ENCODE measurements at places on chromosomes 16 and 17.

- no peak for DNase-seq
Observed at GRCh38 chr16:78878570-78878969, 722.0 kb downstream of the MAF start.

DNA sequence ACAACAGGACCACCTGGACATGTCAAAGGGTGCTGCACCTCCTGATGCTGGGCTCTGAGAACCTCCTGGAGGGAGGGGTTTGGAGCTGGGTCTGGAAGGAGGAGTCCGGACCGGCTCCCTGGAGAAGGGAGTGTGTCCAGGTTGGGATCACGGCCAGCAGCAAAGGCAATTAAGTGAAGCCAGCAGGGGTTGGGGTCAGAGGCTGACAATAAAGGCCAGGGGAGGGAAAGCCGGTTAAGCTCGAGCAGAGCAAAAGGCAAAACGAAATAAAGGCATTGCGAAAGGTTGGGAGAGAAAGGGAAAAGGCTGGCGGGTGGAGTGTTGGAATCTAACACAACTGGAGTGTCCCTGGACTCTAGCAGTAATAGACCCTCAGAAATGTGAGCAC, 992 bp upstream of the CACNG4 start:
- DNase-seq = no peak

DNA sequence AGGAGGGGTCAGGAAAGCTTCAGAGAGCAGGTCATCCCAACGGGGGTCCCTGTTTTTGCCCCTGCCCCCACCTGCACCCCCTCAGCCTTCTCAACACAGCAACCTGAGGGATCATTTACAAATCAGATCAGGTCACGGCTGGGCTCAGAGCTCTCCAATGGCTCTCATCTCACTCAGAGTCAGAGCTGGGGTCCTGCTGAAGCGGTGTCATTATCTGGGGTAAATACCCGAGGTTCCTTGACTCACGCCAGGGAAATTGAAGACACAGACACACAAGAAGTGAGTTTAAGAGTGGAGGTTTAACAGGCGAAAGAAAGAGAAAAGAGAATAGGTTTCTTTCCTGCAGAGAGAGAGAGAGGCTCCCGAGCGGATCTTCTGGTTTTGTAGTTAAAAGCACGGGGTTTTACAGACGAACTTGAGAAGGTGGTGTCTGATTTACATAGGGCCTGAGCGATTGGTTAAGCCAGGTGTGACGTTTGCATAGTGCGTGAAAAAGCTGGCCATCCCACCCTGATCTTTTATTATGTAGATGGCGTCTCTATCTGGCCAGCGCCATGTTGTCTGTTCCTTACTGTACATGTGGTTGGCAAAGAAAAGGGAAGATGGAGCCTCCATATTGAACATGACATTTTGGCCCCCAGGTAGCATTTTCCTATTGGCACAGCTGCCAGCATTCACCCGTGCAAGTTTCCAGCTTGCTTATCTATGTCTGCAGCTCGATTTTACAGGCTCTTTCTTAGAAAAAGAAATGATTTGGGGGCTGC, 51.4 kb downstream of the WSB1 start:
- DNase-seq = no peak

DNA sequence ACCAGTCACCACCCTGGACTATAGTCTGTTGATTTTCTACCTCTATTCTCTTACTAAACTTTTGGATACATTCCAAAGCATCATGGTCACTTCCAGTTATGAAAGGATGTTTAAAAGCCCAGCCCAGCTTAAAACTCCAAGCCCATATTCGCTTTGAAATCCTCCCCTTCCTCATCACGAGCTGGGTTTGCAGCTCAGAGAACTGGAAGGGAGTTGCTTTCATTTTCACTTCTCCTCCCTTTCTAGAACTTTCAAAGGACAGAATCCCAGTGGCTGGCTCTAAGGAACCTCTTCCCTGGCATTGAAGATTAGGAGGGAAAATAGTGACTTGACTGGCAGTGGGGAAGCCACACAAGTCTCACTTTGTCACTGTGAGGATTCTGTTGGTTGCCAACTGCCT, 100.1 kb upstream of the DYNLRB2 start:
- no peak for DNase-seq

GRCh38 chr16:50522324-50522723, 25.9 kb upstream of the NKD1 start:
- DNase-seq = no peak

- DNase-seq = no peak
Observed at GRCh38 chr16:76900285-76901263, 290.4 kb upstream of the MON1B start.

GRCh38 chr17:62162898-62163297, 97.8 kb upstream of the MED13 start:
- no peak for DNase-seq

DNA sequence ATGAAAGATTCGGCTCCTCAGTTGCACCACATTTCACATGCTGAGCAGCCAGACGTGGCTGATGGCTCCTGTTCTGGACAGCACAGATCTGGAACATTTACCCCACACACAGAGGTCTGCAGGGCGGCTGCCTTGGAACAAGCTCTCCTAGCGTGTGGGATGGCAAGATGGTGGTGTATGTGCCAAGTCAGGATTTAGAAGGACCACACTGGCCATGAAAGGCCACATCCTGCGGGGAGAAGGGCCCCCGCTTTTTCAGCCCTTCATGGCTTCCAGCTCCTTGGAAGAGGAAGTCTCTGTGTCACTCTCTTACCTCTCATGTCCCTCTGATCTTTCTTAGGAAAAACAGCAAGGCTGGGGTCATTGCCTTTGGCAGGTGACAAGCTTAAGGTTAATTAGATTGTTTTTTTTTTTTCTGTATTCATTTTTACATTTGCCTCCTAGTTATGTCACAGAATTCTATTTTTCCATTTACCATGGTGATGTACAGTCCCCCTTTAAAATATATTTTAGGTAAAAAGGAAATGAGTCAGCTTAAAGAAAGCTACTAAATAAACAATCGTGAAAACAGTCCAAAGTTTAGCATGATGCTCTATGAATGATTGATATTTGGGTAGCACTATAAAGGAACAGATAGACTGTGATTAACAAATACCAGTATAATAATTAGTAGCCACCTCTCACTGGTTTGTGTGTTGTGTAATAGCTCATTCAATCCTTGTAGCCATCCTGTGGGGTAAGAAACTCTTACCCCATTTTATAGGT, 396.6 kb downstream of the CPPED1 start:
- DNase-seq = no peak

DNA sequence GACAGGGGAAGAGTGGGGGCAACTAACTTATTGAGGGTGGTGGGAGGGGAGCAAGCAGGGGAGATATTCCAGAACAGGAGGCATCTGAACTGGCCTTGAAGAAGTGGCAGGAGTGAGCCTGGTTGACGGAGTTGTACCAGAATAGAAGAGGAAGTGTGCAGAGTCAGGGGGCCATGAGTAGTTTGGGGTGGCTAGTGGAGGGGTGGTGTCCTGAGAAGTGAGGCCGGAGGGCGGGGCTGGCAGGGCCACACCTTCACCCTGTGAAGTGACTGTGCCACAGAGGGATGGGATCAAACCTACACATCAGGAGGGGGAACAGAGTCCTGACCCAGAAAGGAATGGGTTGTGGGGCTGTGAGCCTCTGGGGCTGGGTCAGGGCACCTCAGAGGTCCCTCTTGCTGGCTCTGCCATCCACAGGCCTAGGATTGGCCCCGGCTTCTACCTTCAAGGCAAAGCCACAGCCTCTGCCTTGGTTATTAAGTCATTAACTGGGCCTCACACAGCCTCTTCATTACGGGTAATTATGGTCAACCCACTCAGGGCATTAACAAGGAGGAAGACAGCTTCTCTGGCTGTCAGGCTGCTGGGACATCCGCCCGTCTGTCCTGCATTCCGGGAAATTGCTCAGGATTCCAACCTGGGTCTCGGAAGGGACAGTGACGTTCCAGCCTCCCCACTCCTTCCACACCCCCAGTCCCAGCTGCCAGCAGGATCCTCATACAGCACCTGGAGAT, 12.7 kb downstream of the SPNS2 start:
- DNase-seq = no peak

DNA sequence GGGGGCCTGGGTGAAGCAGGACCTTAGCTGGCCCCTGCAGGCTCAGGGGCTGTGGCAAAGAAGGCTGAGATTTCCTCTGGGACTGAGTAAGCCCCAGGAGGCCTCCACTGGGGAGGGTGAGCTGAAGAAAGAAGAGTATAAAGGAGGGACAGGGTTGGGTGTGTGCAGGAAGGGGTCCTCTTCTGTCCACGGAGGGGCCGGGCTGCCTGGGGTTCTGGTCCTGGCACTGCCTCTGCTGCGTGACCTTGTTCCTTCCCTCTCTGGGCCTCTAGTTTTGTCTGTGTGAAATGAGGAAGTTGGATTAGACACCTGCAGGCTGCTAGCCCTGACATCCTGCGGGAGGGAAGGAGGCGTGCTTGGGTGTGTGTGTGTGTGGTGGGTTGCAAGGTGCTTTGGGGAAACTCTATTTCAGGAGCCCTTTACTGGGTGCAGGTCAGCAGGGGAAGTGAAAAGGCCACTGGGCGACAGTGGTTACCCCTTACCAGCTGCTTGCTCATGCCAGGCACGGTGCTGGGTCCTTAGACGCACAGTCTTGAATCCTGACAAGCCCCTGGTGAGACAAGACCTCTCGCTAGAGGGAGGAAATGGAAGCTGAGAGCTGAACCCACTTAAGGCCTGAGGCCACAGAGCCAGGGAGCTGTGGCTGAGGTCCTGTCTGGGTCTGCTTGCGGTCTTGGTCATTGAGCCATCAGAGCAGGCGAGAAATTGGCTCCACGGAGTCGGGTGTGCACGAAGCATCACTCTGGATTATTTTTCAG, 60.7 kb downstream of the OR1D5 start:
- DNase-seq = no peak

DNA sequence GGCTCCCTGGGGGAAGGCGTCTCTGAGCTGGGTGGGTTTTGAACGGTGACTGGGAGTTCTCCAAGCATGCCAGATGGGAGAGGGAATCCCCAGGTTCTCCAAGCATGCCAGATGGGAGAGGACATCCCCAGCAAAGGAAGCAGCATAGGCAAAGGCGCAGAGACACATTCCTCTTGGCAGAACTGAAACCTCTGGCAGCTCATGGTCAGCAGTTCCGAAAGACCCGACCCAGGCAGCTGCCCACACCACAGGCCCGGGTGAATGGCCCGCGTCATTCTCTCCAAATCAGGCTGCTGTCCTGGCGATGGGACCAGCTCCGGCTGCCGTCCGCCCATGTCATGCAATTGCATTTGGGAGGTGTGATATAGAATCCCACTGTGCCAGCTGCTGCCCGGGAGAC, 8.0 kb downstream of the ZNF469 start:
- DNase-seq = no peak

GRCh38 chr16:46774743-46775177, 26.6 kb upstream of the MYLK3 start:
- DNase-seq = no peak

DNA sequence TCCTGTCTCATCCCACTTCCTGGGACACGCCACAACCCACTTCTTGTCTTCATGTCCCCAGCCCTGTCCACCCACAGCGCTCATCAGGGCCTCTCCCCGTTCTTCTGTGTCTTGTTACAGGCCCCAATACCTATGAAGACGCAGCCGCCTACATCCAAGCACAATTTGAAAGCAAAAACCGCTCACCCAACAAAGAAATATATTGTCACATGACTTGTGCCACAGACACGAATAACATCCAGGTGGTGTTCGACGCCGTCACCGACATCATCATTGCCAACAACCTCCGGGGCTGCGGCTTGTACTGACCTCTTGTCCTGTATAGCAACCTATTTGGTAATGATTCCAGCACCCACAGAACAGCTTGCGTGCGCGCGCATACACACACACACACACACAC, 70.6 kb downstream of the AMFR start:
- no peak for DNase-seq

DNA sequence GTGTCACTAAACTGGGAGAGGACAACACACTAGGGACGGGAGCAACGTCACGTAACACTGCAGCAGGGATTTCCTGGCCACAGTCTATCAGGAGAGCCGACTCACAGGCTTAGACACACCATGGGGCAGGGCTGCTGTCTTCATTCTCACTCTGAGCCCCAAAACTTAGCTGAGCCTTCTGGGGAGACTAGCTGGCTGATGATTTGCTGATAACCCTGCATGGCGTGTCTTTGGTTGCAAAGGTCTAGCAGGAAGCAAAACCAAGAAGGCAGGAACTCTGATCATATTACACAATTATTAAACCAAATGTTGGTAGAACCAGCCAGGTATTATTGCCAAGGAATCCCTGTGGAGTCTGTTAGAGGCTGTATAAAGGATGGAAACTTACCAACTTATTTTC, 345.0 kb downstream of the SLC39A11 start:
- DNase-seq = no peak

- DNase-seq = no peak
Observed at GRCh38 chr16:23682181-23682580, 3.5 kb downstream of the PLK1 start.

GRCh38 chr16:53123747-53124146, 69.0 kb downstream of the CHD9 start:
- DNase-seq = no peak

DNA sequence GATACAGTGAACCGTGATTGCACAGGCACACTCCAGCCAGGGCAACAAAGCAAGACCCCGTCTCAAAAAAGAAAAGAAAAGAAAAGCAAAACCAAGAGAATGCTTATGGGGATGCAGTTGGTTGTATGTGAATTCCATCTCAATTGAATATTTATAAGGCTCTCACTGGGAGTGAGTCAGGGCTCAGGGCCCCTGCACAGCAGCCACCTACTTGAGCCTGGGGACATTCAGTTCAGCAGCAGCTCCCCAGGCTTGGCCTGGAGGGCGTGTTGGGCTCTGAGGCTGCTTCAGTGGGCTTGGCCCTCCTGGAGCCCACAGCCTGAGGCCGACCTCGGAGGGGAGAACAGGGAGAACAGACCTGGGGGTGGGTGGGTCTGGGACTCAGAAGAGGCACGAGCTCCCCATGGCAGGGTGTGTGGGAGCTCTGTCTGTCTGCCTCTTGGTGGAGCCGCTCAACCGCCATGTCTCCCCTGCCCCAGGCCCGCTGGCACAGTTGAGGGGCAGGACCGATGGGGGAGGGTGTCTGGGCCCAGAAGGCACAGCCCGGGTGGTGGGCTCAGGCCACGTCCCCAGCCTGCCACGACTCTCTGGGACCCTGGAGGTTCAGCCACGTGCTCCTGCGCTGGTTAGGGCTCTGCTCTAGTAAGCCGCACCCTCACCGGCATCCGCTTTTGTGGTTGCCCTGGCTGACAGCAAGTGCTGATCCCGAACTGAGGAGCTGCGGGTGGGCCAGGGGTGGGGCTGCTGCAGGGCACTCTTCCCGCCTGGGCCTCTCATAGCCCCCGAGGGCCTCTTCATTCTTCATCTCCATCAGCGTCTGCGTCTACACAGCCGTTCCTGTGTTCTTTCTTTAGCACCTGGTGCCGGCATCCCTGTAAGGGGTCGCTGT, 24.8 kb downstream of the ZFPM1 start:
- DNase-seq = no peak

DNA sequence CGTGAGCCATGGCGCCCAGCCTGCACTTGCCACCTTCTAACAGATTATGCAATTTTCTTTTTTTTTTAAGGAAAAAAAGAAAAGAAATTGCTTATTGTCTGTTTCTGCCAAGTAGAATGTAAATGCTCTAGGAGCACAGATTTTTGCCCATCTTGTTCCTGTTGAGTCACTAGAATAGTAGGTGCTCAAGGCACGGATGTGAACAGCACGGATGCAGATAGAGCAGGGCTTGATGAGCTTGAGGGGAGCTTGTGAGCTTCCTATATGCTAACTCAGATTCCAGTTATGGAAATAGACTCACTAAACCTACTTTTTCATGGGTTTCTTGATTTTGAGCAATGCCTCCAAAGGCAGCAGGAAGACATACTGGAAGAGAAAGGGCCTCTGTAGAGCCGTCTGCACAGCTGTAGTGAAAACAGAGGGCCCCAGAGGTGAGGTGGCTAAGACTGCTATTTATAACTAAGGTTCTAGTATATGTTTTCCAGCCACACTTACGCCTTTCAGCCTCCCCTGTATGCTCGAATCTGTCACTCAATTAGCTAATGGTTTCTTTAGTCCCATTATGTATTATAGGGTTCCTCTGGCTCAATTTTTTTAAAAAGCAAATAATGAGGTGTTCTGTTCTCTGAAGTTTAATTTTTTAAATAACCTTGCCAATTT, 72.8 kb downstream of the WWP2 start:
- DNase-seq = no peak
